Coronary artery (tissue), 2 donors: ENCODE measurements at places on chromosomes 1 and 21.

- no peak for DNase-seq
Observed at GRCh38 chr1:1250786-1251284, 4.3 kb upstream of the C1QTNF12 start.

DNA sequence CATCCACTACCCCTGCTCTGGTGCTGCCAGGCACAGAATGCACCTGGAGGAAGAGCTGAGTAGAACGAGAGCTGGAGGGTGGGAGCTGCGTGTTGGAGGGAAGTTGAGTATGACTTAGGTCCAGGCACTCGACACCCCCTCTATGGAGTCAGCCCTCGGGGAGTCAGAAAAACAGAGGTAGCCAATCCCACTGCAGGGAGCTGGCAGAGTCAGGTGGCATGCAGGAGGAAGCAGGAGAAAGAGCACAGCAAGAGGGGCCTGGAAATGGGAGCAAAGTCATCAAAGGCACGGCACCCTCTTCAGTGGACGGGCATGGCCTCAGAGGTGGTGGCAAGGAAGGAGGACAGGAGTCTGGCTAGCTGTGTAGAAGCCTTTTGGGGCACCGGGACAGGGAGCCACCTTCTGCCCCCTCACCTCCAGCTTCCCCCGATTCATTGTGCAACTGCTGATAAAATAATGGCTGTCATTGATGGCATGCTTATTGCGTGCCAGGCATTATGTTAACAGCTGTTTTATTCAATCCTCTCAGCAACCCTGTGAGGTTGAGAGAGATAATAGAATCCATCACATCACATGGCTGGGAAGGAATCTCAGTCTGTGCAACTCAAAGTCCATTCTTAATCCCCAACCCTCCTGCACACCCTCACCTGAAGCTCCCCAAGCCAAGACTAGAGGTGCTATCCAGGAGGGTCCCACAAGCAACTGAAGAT lies 42.0 kb downstream of the C1orf198 start:
- DNase-seq, result no peak

GRCh38 chr1:89023026-89023425 lies 360 bp upstream of the GBP3 start:
- no peak for DNase-seq

DNA sequence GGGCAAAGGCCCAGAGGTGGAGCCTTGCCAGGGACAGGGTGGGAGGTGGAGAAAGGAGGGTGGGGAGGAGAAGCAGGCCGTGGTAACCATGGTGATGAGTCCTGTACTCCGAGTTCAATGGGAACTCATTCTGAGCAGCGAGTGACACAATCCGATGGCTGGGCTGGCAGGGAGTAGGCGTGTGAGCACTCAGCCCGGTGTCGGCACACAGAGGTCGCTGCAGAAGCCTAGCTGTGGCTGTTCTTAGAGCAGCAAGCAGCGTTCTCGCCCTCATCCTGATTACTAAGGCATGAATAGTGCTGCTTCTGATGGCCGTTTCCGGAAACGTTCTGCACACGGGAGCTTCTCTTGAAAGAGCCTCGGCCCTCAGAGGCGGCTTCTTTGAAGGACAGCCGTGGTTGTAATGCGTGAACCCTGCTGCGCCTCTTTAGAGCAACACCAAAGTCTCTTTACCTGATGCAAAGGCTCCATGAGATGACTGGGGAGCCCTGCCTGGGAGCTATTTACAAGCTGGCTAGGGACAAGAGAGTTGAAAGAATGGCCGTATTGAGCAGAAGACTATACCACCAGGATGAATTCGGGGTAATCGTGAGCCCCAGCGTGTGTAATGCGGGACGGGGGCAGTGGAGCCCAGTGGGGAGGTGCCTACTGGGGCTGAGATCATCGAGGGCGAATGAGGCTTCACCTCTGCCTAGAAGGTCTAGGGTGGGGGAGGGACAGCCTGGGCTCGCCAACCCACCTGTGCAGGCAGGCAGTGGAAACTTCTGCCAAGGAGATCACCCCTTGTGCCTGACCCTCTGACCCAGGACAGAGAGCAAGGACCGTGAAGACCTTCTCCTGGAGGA lies 72.8 kb upstream of the PAX7 start:
- no peak for DNase-seq

DNA sequence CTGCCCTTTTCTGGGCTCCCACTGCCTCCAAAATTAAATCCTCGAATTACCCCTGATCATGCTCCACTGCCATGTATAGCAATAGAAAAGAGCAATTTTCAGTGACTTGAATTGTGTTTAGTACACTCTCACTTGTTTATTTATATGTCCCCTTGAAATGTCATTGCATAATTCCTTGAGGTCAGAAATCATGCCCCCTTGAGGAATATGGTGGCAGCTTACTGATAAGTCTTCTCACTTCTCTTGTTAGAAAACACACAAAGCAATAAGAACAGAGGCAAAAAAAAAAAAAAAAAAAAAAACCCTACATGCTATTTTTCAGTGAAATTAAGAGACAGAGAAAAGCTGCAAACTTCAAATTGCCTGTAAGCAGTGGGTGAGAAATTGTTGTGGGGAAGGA lies 37.5 kb downstream of the GPR88 start:
- DNase-seq, result no peak
